ENCODE measurements at places on chromosomes 1 and 21. TPM values are rescaled to one million over a fixed set of nuclear protein-coding genes. Genes with fewer than 3 reads are reported as not detected.

- no peak overlapping the region for H3K4me3 ChIP-seq
- no peak overlapping the region for H3K27ac ChIP-seq
- H3K36me3 ChIP-seq = peaks cover 4% of the 10 kb centered on the region
- DNase-seq = no peak
Observed at GRCh38 chr1:51922040-51922439, 43.5 kb upstream of the NRDC start.

The HNRNPCL1 gene
- total RNA-seq = not detected

GRCh38 chr1:116375148-116375886, 2.3 kb downstream of the ATP1A1 start:
- H3K4me3 ChIP-seq = peak overlapping the region; percentile 91
- no peaks in the 10 kb centered on the region for H3K27me3 ChIP-seq
- H3K27ac ChIP-seq = peak overlapping the region; percentile 97
- peak; percentile 68 for DNase-seq
- H3K4me1 ChIP-seq = peaks cover 54% of the 10 kb centered on the region

DNA sequence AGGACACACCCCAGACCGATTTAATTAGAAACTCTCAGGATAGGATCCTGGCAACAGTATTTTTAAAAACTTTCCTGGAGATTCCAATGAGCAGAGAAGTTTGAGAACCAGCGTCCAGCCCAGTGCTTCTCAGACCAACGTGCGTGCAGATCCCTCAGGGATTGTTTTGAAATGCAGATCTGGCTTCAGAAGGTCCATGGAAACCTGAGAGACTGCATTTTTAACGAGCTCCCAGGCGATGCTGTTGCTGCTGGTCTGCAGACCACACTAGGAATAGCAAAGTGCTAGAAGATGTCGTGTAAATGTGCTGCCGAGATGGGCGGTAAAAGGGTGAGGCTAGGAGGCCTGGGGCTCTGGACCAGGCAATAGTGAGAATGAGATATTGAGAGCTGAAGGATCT, 18.4 kb upstream of the CASQ1 start:
- peaks cover 17% of the 10 kb centered on the region for H3K4me1 ChIP-seq
- H3K27ac ChIP-seq = no peak overlapping the region
- no peak for DNase-seq
- no peak overlapping the region for H3K4me3 ChIP-seq
- no peaks in the 10 kb centered on the region for H3K27me3 ChIP-seq
- no peaks in the 10 kb centered on the region for H3K36me3 ChIP-seq

GRCh38 chr21:33640697-33641351, 717 bp downstream of the CRYZL1 start:
- peaks cover 21% of the 10 kb centered on the region for H3K4me1 ChIP-seq
- H3K27ac ChIP-seq = peak overlapping the region; percentile 88
- H3K27me3 ChIP-seq = no peaks in the 10 kb centered on the region
- peak; percentile 35 for DNase-seq
- H3K4me3 ChIP-seq = peak overlapping the region; percentile 82

DNA sequence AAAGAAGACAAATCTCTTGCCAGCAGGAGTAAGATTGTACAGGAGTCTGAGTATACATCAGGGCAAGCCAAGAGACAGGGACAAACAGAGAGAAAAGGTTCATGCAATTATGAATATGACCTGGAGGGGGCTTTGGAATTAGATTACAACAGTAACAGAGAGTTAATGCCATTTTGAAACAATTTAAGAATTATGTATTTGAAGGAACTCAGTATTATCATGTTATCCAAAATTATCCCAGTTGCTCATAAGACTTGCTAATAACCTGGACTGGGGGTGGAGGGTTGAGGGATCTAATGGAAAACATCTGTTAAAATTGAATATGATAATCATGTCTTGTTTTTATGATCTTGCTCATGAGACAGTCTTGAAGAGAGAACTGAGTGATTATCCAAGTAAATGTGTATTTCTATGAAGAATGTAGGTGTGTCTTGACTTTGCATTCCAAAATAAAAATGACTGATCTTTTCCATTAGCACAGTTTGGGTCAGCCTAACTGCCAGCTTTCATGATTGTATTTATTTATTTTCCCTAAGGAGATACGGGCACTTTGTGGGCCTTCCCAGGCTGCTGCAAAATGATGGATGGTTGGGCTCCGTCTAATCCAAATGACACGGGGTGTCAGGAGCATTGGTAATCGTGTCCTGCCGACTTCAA, 117.7 kb downstream of the ERG start:
- no peaks in the 10 kb centered on the region for H3K36me3 ChIP-seq
- no peak overlapping the region for H3K4me3 ChIP-seq
- H3K27me3 ChIP-seq = peaks cover 26% of the 10 kb centered on the region
- peak; percentile 18 for DNase-seq
- no peak overlapping the region for H3K27ac ChIP-seq
- no peaks in the 10 kb centered on the region for H3K4me1 ChIP-seq

DNA sequence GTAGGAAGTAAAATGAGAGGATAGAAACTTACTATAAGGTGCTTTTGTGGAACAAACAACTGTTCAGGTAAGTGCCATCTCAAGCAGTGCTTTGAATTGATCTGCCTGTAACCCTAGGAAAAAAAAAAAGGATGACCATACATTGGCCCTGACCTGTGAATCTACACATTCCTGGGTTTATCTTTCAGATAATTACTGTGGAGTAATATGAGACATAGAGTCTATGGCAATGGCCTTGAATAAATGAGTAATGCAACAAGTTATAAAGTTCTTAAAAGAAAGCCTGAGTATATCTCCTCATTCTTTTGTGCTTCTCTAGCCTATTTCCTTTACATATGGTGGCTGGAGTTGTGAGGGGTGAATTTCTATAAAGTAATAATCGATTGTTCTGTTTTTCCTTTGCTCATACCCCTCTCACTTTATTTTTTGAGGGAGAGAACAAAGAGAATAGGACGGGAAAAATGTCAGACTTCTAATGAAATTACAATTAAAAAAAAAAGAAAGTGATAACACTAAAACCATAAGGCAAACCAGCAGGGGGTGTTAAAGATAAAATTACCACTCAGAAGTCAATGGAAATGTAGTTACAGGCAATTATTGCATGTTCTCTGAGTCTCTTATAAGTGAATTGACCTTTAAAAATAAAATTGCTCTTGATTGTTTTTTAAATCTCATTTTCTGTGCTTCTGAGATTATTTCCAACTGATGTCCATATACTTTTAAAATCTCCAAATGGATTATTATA, 12.4 kb upstream of the ATP1A1 start:
- H3K36me3 ChIP-seq = no peaks in the 10 kb centered on the region
- peak overlapping the region; percentile 100 for H3K27ac ChIP-seq
- no peak overlapping the region for H3K4me3 ChIP-seq
- H3K27me3 ChIP-seq = no peaks in the 10 kb centered on the region

The MYCL gene
- 2.1 TPM for total RNA-seq

The ARHGAP30 gene
- total RNA-seq = not detected

The GJA8 gene
- not detected for total RNA-seq

The SLC9C2 gene
- total RNA-seq = not detected

GRCh38 chr1:118210051-118210722, 25.2 kb upstream of the SPAG17 start:
- DNase-seq = no peak
- H3K4me1 ChIP-seq = no peaks in the 10 kb centered on the region
- no peak overlapping the region for H3K27ac ChIP-seq
- H3K27me3 ChIP-seq = no peaks in the 10 kb centered on the region

The LCE1A gene
- total RNA-seq = not detected

The CASQ1 gene
- total RNA-seq = not detected

- no peaks in the 10 kb centered on the region for H3K4me1 ChIP-seq
- H3K27ac ChIP-seq = no peak overlapping the region
- no peaks in the 10 kb centered on the region for H3K36me3 ChIP-seq
Observed at GRCh38 chr1:208634346-208635140, 390.4 kb upstream of the PLXNA2 start.
